ENCODE measurements at places on chromosomes 2 and 18.

- no peak for DNase-seq
These were observed 114.9 kb upstream of the NT5C1B start for GRCh38 chr2:18704276-18704675.

DNA sequence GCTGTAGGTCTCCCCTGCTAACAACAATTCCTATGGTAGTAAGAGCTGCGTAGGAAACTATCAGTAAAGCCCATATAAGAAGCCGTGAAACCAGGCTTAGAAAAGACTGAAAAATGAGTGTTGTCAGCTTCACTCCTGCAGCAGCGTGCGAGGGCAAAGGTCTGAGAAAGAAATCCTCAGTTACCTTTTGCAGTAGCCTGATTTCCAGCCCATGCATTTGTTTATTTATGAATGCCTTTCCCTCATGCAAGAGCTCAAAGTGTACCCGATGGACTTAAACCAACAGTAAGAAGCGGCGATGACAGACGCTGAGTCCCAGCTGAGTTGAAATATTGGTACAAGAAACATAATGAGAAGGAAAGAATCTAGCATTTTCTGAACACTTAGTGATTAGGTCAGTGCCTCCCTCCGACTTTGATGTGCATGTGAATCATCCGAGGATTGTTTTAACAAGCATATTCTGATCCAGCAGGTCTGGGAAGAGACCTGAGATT lies 15.0 kb upstream of the POLI start:
- DNase-seq: no peak

DNA sequence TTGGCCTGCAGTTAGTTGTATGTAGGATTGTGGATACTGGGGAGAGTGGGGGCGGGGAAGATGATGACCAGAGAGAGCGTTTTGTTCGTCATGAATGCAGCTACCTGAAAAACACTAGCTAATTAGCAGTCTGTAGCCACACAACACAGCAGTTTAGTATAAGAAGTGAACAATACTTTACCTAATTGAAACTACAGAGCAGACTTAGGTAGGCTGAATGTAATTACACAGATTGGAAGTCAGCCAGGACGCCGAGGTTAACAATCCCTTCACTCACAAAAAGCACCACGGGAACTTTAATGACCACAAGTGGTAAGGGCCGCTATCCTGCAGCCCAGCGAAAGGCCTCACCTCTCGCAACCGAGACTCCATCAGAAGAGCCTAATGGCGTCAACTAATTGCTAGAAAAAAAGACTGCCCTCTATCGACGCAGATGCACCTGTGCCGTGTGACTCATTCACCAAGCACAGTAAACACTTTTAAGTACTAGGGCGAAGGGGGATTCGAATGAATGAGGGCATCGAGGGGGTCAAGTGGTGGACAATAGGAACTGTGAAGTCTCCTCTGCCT lies 591.0 kb downstream of the ARHGAP15 start:
- no peak for DNase-seq

- DNase-seq: peak; percentile 76
These were observed 1.3 kb upstream of the TBC1D8 start for GRCh38 chr2:101152272-101153076.

DNA sequence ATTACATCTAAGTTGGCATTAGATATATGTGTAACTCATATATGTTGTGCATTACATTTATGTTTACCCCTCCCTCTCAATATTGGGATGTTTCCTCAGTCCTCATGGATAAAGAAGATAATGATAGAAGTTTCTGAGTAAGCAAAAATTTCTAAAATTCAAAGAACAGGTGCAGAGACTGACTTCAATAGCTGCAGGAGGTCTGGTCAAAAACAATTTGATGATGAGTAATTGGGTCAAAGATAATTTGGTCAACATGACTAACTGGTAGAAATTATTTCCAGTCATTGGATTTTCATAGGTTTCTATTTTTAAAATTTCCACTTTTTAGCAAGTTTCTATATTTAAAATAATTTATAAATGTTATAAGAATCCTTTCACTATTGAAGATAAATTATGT lies 1130.9 kb upstream of the SLC39A10 start:
- no peak for DNase-seq

DNA sequence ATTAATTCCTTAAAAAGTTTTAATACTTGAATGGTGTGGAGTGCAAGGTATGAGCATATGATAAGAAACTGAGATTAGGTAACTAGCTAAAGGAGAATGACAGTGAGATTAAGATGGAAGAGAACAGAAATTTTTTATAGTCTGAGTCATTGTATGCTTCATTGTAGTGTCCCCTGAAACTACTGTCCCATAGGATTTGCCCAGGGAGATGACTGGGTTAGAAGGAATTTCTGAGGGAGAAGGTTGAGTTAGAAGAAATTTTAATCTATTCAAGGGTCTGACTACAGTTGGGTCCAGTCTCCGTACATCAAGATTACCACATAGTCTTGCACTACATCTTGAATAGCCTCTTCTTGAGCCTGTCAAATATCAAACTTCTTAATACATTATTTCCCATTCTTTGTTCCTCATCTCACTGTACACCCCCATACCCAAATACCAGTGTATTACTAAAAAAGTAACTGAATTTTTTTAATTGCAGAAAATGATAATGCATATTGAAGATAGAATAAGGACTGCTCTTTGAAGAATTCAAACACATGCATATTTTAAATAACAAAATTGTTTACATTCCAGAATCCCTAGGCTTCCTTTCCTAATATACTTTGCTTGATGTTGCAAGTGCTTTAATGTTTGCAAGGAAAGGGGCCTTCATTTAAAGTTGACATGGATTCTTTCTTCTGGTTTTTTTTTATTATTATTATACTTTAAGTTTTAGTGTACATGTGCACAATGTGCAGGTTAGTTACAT lies 314.3 kb upstream of the COL3A1 start:
- no peak for DNase-seq

DNA sequence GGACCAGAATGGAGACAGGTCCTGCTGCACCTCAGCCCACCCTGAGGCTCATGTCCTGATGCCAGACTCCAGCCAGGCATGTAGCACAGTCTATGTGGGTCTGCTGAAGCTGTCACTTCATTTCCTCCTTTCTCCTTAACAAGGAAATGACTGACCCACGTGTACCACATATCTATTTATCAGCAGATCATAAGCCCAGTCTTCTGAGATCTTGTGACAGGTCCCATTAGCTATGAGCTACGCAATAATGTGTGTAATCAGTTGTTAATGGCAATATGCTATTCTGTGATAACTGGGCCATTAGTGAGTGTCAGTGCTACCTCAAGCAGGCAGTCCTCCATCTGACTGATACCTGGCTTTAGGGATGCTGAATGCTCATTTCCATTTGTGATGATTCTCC lies 615.3 kb downstream of the BCL11A start:
- no peak for DNase-seq

DNA sequence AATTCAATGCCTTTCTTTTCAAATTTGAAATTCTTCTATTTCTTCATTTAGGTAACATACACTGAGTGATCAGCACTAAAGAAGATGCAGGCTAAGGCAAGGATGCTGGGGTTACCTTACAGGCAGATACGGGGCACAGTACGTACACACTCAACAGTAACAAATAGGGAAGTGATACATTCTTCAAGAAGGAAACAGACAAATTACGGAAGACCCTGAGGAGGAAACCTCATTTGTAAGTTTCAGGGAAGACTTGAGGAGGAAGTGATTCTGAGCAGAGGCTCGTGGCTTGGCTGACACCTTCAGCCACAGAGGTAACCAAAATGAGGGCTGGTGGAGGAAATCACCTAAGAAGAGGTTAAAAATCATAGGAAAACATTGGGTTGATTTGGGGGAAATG lies 1108.3 kb upstream of the KLHL29 start:
- DNase-seq: no peak

- DNase-seq: no peak
These were observed 14.3 kb downstream of the MALL start for GRCh38 chr2:110101280-110101844.

DNA sequence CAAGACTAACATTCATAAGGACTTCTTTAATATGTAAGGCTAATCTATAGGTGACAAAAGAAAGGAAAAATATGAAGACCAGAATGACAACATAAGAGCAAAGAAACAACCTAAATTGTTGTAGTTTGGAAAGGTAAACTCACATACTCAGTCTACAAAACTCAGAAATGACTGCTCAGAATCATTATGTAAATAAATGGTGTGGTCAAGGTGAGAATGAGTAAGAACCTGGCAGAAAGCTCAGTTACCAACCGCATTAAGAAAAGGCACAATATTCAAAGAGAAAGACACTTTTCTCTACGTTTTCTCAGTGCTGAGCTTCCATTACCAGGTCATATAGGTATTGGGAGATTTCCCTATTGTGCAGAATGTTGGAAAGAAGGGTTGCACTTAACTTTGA lies 15.8 kb downstream of the ATF2 start:
- DNase-seq: no peak

GRCh38 chr18:13465124-13465446 lies 246.5 kb downstream of the LDLRAD4 start:
- DNase-seq: no peak

- DNase-seq: peak; percentile 33
These were observed 167.2 kb downstream of the FBXO15 start for GRCh38 chr18:73980289-73980979.

DNA sequence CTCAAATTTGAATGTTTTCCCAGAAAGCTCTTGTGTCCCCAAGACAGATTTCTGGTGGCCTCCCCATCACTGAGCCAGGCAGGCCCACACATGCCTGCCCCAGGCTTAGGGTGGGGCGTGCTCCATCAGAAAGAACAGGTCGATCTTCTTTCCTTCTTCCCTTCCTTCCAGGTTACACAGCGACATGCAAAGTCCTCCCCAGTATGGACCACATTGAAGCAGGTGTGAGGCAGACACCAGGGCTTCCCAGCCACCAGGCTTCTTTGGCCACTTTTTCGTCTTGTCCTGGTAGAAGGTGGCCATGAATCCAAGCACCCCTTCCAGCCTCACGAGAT lies 41.4 kb upstream of the LAPTM4A start:
- no peak for DNase-seq

DNA sequence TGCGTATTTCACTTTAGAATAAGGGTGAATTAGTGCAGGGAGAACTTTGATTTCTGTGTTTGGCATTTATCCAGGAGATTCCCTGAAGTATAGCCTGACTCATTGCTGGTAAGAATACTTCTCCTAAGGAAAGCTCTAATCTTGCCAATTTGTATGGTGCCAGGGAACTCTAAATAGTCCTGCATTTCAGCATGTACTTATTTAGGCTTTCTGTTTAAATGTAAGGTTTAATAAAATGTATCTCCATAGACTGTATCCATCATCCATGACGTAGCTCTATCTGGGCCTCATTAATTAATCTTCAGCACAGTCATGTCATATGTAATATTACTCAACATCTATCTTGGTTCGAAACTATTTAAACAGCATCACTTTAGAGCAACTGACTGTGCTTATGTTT lies 127.7 kb downstream of the DOK6 start:
- DNase-seq: no peak

DNA sequence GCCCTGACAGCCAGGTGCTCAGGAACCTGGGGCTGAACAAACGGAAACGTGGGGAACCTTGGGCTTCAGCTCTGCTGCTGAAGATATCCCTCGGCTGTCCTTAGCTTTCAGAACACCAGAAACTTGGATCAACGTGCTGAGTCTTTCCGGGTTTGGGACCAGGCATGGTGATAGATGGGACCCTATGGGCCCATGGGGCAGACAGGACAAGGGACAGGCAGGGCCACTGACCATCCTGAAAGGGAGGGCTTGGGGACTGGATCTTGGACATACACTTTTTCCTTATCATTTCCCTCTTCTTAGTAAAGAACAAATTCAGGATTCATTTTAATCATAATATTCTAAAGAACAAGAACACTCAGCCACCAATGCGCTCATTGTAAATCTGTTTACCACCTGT lies 16.3 kb upstream of the HES6 start:
- DNase-seq: no peak

DNA sequence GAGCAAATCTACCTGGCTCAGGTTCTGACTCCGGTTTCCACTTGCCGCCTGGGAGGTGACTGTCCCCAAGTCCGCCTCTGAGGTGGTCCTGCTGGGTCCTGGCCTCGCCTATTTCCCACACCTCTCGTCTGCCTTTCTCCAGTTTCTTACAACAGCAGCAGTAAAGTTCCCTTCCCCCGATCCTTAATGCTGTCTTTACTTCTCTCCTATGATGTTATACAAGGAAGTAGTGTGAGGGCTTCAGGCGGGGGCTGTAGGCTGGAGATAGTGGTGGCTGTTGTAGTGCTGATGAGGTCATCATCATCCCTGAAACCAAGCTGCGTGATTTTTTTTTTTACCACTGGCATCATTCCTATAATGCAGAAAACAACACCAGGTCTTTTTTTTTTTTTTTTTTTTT lies 18.9 kb downstream of the TGIF1 start:
- DNase-seq: no peak

- peak; percentile 78 for DNase-seq
These were observed 19.8 kb downstream of the MYL12B start for GRCh38 chr18:3281456-3282400.

- no peak for DNase-seq
These were observed 184.7 kb downstream of the CD226 start for GRCh38 chr18:69763002-69763401.

- DNase-seq: no peak
These were observed 79.8 kb downstream of the XRCC5 start for GRCh38 chr2:216188956-216189355.

DNA sequence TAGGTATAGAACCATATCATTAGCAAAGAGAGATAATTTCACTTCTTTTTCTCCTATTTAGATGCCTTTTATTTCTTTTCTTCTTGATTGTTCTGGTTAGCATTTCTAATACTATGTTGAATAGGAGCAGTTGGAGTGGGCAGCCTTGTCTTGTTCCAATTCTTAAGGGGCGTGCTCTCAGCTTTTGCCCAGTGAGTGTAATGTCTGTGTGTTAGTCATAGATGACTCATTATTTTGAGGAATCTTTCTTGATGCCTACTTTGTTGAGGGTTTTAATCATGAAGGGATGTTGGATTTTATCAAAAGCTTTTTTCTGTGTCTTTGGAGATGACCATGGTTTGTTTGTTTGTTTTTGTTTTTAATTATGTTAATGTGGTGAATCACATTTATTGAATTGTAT lies 1453.1 kb upstream of the SLC39A10 start:
- no peak for DNase-seq

DNA sequence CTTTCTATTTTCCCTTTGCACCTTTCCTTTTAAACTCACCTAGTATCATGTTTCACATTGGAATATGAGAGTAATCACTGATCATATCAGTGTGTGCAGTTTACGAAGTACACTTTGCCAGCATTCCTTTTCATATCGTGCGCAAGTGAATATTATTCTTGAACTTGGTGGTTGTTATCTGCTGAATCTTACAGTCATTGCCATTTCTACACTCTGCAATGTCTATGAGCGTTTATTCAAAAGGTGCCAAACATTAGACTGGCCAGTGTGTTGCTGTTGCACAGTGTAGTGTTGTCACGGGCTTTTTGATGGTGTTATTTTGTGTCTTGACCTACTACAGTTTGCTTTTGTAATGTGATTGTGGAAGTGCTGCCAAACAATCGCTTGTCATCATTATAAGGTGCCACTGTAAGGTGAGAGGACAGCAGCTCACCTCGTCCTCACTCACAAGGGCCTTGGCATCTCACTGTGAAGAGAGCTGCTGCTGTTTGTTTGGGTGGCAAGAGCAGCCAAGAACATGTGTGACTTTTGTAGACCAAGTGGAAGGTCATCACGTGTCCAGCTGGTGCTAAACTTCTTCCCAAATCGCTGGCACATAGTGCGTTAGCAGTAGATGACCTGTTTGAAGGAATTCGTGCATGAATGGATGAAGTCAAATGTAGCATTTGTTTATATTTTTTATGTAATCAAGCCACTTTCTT lies 113.3 kb downstream of the MYO1B start:
- no peak for DNase-seq

- DNase-seq: no peak
These were observed 6.7 kb upstream of the RBM45 start for GRCh38 chr2:178105566-178105965.

Measured in SK-N-DZ (cell line).